Endodermal cell (in vitro differentiated cells): ENCODE measurements at places on chromosomes 13 and 19. TPM values are rescaled to one million over a fixed set of nuclear protein-coding genes. Genes with fewer than 3 reads are reported as not detected.

The CPB2 gene
- total RNA-seq: not detected in 3 replicates

The IGFL1 gene
- not detected in 2 replicates for total RNA-seq

The SLC46A3 gene
- total RNA-seq: 2.9 and 4.3 TPM in 2 replicates

The ETV2 gene
- 1.2 and 1.6 TPM in 2 replicates for total RNA-seq

The C2CD4C gene
- 4.0 to 6.5 TPM (median 5.6 TPM) in 3 replicates for total RNA-seq

GRCh38 chr19:4431808-4432674 is 25.6 kb downstream of the UBXN6 start:
- DNase-seq: peak; percentile 43

GRCh38 chr19:46860846-46861690 is at the start of gene ARHGAP35:
ARHGAP35 (plus strand) TSS chr19:46860997; CDS start chr19:46918676, 57,679 bp downstream.
- DNase-seq: peak; percentile 65

- DNase-seq: no peak
These were observed 23.0 kb upstream of the IRS2 start for GRCh38 chr13:109809216-109809932.

DNA sequence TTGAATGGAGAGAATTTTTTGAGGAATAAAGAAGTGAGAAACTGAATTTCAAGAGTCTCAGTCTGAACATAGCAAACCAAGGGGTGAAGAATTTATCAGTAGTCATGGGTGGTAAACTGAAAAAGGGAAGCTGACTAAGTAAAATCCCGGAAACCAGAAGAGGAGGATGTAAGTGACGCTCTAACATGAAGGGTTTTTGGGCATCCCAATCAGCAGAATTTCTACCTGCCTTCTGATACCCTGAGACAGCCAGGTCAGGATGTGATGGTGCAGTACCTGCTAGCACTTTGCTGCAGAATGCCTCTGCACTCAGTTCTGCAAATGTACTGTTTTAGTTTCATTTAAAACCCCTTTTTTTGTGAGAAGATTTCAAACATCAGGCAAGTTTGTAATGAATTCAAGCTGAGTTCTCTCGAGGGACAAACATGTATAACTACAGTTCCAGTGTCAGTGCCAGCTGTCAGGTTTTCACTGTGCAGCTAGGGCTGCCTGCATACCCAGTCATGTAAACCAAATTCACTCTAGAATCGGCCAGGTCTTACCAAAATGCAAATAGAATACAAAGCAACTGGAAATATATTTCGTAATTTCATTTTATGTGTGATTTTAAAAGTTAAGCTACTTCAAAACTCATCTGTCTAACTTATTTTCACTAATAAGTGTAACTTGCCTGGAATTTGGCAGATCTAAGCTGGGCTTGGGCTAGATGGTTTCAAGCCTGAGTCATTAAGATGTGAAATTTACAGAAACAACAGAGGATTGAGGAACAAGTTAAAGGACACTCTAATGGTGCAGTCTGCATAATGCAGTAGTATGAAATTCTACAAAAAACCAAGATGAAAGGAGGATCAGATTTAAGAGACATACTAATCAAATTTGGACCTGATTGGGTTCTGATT is 13.8 kb downstream of the METTL21C start:
- no peak for DNase-seq

- no peak for DNase-seq
These were observed 58.8 kb upstream of the UBL3 start for GRCh38 chr13:29909081-29909730.
